Stimulated activated CD4-positive, alpha-beta T cell treated with anti-CD3 and anti-CD28 coated beads, Interleukin-15, amount 100 ng/mL, for 24 hours (primary cell): ENCODE measurements at places on chromosomes 3 and 15.

- DNase-seq: no peak
Observed at GRCh38 chr15:44029003-44029402, 166.1 kb downstream of the FRMD5 start.

- no peak for DNase-seq
Observed at GRCh38 chr3:73558727-73559075, 66.0 kb downstream of the PDZRN3 start.

GRCh38 chr3:113741086-113741485 is 5.0 kb downstream of the NAA50 start:
- no peak for DNase-seq

DNA sequence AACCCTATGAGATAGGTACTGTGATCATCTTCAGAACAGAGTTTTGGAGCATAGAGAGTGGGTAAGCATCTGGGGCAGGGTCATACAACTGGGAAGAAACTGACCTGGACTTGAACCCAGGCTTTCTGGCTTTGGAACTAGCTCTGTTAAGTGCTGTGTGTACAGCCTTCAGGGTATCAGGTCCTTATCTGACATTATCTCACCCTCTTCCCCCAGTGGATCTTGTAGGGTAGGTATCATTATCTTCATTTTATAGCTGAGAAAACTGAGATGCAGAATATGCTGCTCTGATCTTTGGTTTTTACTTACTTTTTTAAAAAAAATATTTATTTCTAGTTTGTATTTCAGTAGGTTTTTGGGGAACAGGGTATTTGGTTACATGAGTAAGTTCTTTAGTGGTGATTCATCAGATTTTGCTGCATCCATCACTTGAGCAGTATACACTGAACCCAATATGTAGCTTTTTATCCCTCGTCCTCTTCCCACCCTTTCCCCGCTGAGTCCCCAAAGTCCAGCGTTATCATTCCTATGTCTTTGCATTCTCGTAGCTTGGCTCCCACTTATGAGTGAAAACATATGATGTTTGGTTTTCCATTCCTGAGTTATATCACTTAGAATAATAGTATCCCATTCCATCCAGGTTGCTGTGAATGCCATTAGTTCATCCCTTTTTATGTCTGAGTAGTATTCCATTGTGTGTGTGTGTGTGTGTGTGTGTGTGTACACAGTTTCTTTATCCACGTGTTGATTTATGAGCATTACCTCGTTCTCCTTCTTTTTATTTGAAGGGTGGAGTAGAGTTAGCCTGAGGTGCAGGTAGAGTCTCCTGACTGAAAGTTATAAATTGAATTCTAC is 271.2 kb downstream of the PTPRG start:
- DNase-seq: no peak

- DNase-seq: no peak
Observed at GRCh38 chr3:127784865-127785710, 37.2 kb downstream of the MGLL start.

DNA sequence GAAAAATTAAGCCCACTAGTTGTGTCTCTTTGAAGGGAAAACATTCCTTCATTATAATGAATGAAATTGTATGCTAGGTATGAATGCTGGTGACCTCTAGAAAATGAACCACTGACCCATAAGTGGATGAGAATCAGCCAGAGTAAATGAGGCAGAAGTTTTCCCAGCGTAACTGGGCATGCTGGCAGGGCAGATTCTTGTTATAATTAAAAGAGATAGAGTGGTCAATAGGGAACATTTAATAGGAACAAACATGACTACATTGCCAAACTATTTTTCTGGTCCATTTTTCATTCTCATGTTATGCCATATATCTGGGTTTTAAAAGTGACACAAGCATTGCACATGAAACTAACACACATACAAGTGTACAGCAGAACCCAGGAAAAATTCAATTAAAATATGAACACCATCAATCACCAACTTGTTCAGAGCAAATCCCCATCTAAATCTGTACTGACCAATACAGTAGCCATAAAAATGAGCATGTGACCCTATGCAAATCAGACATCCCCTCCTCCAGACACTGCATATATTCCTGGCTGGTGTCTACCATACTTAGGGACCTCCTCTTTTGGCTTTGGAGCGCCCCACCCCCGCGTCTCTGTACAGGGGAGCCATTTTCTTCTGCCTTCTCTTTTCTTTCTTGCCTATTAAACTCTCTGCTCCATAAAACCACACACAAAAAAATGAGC is 4.0 kb downstream of the CLRN1 start:
- DNase-seq: no peak

DNA sequence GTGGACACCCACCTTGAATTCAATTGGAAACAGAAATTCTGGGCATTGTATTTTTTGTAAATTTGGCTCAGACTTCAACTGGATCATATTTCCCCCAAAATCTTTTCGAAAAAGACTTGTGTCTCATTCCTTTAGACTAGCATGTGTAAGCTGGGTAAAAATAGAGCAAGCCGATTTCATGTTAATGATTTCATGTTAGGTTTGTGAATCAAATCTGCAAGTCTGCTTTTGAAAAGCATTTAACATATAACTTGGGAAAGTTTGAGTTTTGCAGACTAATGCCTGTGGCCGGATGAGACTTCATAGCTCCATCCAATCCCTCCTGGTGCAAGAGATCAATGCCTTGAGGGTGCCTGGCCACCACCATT is 64.5 kb downstream of the FLNB start:
- no peak for DNase-seq

GRCh38 chr3:71977525-71977924 is 192.6 kb upstream of the PROK2 start:
- DNase-seq: no peak

DNA sequence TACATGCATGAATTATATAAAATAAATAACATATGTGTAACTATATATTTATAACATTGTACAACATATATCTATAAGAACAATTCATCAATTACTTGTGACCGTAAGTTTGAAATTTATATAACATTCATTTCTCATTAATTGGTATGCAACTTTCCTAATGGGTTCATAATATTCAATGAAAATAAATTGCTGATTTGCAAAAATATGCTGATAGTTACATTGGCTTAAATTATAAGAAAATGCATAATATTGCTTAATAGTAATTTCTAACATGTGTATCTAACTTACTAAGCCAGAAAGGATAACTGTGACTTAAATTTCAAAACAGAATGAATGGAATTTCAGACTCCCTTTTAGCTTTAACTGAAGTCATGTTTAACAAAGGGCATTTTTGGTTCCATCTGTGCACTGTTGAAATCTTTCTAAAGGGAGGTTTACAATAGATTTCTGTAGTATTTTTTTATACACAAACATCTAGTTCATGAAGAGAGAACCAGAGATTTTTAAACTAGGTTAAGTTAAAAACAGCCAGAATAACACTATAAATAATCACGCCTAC is 310.9 kb downstream of the TBC1D5 start:
- DNase-seq: no peak

DNA sequence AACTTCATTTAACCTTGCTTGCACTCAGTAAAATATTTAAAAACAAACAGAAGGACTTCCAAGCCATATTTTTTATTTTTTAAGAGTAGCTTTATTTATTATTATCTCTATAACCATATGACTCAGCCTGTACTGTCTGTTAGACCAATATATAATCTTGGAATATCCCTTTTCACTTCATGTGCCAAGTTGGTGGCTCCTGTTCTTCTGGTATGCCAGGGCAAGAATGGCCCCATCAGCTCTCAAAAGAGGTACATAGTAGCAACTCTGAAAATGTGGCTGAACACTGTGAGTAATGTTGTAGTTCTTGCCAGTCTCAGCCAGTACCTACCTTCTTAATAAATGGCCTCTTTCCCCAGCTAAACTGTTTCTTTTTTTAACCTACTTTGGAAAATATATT is 257.0 kb upstream of the UBE2E1 start:
- DNase-seq: no peak

GRCh38 chr15:84648539-84648938 is 5.5 kb downstream of the WDR73 start:
- no peak for DNase-seq

DNA sequence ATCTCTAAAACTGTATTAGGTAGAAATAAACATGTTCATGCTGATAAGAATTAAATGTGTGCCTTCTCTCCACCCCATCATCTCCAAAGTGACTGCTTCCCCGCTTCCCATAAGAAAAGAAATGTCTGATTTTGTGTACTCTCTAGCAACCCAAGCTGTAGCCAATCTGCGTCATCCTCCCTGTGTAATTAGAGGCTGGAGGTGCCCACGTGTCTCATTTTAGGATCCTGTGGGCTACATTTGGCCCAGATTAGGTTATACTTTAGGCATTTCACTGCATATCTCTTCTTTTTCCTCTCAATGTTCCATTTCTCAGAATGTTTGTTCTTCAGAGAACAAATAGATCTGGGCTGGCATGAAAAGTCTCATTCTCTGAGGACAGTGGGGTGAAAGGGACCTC is 19.3 kb upstream of the ZNF148 start:
- no peak for DNase-seq

DNA sequence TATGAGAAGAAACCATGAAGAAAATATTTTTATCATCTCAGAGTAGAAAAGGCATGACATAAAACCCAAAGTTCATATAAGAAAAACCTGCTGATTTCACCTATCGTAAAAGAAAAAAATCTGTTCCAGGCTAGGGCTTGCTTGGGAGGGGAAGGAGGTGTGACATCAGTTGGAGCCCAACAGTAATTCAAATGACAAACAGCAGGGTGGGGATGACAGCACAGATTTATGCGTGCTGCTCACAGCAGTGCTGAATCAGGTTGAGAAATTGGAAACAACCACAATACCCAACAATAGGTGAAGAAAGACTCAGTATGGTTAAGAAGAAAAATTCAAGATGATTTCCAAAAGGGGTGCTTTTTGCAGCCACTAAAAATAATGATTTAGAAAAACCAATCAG is 172.4 kb downstream of the PDE8A start:
- DNase-seq: no peak

GRCh38 chr3:123143669-123144411 is 57.9 kb upstream of the SEC22A start:
- no peak for DNase-seq

DNA sequence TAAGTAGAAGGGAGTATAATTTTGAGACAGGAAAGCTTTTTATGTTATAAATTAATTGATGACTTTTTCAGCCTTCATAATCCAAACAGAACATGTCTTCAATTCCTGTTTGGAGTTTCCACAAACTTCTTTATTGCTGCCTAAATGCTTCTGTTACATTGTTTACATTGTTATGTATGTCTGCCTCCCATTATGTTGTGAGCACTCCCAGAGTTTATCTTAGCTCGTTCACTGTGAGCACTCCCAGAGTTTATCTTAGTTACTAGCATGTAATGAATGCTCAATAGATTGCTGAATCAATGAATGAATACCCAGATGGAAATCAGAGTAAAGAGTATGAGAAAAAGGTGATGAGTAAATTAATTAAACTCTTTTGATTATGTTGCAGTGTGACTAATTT is 1178.0 kb downstream of the ROBO1 start:
- no peak for DNase-seq

DNA sequence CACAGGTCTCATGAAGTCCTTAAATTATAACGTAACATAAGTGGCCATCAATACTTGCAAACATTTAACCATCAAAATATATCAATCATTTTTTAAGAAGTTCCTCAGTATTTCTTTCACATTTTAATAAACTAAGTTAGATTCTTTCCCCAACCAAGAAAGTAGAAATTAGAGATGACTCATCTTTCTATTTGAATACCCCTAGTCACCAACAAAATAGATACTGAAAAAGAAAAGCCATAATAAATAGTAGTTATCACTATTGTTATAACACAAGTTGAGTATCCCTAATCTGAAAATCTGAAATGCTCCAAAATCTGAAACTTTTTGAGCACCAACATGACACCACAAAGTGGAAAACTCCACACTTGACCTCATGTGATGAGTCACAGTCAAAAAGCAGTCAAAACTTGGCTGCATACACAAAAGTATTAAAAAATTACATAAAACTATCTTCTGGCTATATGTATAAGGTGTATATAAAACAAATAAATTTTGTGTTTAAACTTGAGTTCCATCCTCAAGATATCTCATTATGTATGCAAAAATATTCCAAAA is 3.7 kb downstream of the SHQ1 start:
- DNase-seq: peak; percentile 28

DNA sequence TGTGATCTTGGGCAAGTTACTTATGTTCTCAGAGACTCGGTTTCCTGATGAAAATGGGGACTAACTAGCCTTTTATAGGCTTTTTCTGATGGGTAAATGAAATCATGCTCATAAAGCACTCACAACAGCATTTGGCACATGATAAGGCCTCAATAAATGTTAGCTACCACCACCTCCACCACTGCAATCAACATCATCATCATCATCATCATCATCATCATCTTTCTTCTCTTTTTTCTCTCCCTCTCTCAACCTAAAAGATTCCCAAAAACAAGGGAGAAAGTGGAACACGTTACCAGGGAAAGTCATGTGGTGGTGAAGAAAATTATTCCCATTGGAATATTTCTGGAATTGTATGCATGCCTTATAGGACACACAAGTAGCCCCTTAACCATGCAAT is 33.6 kb upstream of the FEZF2 start:
- DNase-seq: no peak

- peak; percentile 86 for DNase-seq
Observed at GRCh38 chr15:90201130-90201943, at the start of gene SEMA4B. TSS of gene SEMA4B (plus strand) at chr15:90201330. CDS start at chr15:90201579, 249 bp downstream.

DNA sequence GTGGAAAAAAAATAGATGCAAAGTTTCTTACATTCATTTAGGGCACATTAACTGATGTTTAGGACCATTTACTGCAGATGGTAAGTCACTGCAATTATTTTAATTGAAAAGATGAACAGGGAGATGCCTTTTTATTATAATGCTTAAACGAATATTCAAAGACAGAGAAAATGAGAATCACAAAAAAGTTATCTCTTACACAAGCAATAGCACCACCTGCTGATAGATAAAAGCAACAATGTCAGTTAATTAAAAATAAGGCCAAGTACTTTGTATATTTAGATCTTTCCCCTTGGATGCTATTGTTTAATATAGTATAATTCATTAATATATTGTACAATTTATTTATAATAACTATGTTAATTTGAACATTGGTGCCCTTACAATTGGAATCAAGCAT is 55.9 kb downstream of the IFT80 start:
- DNase-seq: no peak

- no peak for DNase-seq
Observed at GRCh38 chr3:53337167-53337940, 10.0 kb downstream of the DCP1A start.

- no peak for DNase-seq
Observed at GRCh38 chr15:72968531-72968922, 83.7 kb upstream of the NEO1 start.

- DNase-seq: no peak
Observed at GRCh38 chr15:74580538-74581350, 34.9 kb upstream of the CLK3 start.

GRCh38 chr3:31106204-31106603 is 211.7 kb upstream of the GADL1 start:
- no peak for DNase-seq

GRCh38 chr15:74545776-74546656 is 5.0 kb downstream of the ARID3B start:
- DNase-seq: peak; percentile 98

DNA sequence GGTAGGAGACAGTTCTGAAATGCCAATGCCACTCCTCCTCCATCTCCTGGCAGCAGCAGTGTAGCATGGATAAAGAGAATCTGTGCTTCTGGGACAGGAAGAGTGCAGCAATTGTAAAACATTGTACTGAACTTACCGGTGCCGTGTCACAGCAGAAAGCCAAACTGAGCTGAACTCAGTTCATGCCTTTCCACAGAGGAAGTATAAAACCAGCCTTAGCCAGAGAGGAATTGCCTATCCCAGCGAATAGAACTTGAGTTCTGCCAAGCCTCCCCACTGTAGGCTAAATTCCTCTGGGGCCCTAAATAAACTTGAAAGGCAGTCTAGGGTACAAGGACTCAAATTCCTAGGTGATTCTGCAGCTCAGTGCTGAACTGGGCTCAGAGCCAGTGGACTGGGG is 148.8 kb downstream of the SLC9A9 start:
- DNase-seq: no peak
